Common myeloid progenitor, CD34-positive (primary cell): ENCODE measurements at places on chromosomes 2 and 18.

GRCh38 chr2:240520130-240520973 lies 37.4 kb downstream of the ANKMY1 start:
- peak; percentile 29 for DNase-seq

DNA sequence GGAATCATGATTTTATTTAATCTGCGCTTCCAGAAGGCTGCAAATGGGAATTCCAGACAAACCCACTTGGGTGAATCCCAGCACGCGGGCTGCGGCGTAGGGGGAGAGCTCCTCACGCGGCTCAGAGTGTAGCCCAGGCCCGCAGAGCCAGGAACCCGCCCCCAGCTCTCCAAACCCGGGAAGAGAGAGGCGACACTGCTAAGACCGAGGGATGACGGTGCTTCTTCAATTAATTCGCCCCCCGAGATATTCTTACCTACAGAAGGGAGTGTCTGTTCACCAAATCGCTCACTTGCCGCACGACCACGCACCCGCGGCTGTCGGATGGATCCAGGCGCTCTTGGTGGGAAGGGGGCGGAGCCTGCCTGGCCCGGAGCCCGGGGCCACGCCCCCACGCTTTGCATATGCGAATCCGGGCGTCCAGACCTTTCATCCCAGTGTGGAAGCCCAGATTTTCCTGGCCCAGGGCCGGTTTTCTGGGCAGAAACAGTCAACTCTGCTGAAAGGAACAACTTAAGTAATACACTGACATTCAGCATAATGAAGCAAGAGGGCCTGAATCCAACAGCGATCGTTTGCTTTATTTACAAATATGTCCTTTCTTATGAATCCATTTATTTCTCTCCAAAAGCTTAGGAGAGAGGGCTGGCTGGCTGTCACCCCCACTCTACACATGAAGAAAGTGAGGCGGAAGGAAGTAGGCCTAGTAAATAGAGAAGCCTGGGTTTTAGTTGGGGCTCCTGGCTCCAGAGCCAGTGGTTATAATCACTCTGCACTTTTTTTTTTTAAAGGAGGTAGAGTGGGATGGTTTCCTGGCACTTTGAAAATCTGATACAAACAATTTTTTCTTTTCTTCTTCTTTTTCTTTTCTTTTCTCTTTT lies at the start of gene SLC19A3:
SLC19A3 (minus strand) TSS at position 342 of the 881 bp plus-strand sequence. CDS start 15,710 bp downstream, outside the sequence.
- DNase-seq = peak; percentile 2

GRCh38 chr2:10245021-10245420 lies 57.7 kb upstream of the HPCAL1 start:
- DNase-seq = no peak

DNA sequence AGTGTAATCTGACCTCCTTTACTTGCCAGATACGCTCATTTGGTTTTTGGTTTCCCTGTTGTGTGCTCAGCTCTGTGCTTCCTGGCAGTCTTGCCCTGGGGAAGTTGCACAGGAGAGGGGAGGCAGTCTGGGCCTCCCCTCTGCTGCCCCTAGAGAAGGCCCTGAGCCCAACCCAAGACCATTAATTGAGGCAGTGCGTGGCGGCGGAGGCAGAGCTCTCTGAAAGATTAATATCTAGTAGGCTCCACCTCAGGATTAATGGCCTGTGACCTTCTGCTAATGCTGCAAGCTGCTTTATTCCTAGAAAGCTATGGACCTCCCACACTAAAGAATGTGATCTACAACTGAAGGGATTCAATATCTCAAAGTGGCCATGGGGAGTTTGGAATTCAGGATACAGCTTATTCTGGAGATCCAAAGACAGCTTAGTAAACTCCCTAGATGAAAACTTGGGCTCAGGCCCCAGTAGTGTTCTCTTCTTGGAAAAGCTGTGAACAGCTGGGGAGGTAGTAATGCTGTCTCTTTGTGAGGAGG lies 41.4 kb upstream of the MAPRE2 start:
- no peak for DNase-seq

GRCh38 chr2:64837925-64838641 lies 151.1 kb upstream of the SLC1A4 start:
- DNase-seq = peak; percentile 83

- peak; percentile 60 for DNase-seq
Measured at GRCh38 chr2:156437272-156437930, 1.2 kb downstream of the GPD2 start.

GRCh38 chr2:54723996-54724559 lies 616 bp downstream of the EML6 start:
- no peak for DNase-seq

DNA sequence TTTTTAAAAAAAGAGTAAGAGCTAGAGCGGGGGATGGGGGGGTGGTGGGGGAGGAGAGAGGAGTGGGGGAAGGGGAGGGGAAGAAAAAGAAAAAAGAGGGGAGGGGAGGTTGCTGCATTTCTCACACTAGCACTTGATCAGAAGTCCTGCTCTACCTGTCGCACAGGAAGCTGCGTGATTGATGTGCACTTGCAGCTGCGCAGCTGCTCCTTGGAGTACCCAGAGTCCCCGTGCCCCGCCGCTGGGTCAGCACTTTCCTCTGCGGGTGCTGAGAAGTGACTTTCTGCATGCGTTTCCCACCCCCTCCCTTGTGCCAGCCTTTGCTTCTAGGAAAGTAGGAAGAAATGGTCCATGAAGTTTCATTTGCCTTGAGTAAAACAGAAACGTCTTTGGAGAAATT lies 297.3 kb downstream of the ETAA1 start:
- DNase-seq = peak; percentile 4
